Jurkat, Clone E6-1 (cell line): ENCODE measurements at places on chromosomes 2 and 18.

- DNase-seq = no peak
These were observed 29.0 kb downstream of the LAMA3 start for GRCh38 chr18:23718243-23718720.

GRCh38 chr18:6270771-6271216 lies 143.9 kb downstream of the L3MBTL4 start:
- DNase-seq = peak; percentile 32

DNA sequence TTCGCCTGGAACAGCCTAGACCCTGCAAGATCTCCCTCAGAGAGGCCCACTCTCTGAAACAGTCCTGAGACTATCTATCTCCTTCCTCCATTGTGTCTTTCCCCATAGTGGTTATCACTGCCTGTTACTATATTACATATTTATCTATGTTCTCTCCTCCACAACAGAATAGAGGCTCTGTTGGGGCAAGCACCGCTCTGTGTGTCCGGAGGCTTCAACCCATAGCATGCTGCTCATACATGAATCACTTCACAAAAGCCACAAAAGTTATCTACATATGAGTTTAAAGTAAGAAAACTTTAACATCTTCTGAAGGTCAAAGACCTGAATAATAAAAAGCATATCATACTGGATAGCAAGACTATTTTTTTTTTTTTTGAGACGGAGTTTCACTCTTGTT lies 242.1 kb upstream of the HS6ST1 start:
- no peak for DNase-seq

GRCh38 chr2:2879781-2880180 lies 497.8 kb downstream of the EIPR1 start:
- no peak for DNase-seq

GRCh38 chr2:85545780-85546240 lies 6.8 kb downstream of the MAT2A start:
- peak; percentile 18 for DNase-seq

DNA sequence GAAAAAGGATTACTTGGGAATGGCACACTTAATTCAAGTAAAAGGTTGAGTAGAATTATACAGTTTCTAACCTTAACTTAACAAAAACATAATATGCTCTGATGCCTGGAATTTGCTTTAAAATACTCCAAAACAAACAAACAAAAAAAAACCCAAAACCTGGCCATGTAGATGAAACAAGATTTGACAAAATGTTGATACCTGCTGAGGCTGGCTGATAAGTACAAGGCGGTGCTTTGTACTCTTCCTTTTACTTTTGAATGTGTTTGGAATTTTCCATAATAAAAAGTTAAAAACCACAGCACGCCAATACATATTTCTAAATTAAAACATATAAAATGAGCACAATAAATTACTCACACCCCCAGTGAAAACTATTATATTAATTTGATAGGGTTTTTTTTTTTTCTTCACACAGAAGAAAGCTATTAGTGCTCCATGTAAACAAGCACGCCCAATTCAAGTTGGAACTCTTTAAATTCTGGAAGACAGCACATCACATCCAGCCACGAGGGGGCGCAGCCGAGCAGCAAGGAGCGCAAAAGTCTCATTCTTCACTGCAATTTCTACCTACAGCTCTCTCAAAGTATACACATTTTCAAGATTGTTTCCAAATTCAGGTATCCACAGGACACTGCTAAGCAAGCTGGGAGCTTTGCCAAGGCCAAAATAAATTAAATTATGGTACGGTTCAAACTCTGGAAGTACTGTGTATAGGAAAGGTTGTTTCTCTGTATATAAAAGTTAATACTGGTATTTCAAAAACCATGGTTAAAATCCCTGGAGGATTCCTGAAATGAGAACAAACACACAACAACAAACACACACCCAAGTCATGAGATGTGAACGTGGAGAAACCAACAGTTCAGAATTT lies 7.5 kb downstream of the SERTAD2 start:
- DNase-seq = peak; percentile 73

- DNase-seq = no peak
These were observed 126.1 kb upstream of the CTAGE1 start for GRCh38 chr18:22543769-22544168.

- peak; percentile 11 for DNase-seq
These were observed 103.6 kb upstream of the CELF4 start for GRCh38 chr18:37668971-37669747.

GRCh38 chr2:54687595-54688152 lies 35.8 kb upstream of the EML6 start:
- DNase-seq = peak; percentile 26

GRCh38 chr2:45765728-45766254 lies 114.3 kb downstream of the PRKCE start:
- DNase-seq = no peak
